Gastrocnemius medialis (tissue), 4 donors: ENCODE measurements at places on chromosomes 7 and 10.
A peak's percentile ranks its signal among the peaks of the same experiment; 100 is the strongest.

DNA sequence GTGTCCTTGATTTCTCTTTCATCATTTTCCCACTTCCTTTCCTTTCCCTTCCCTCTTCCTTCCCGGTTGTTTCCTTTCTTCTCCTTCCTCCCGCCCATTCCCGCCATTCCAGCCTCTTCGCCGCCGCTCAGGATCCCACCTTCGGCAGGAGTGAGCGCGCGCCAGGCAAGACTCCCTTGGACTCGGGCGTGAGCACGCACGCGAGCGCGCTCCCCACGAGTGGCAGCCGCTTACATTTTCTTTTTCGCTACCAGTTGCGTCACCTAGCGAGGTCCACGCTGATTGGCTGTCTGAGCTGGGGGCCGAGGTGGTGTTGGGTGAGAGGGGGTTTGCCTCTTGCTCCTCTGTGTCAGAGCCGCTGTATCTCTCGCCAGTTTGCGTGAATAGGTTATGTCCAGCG is 11.8 kb downstream of the ZAN start:
- no peak for DNase-seq

DNA sequence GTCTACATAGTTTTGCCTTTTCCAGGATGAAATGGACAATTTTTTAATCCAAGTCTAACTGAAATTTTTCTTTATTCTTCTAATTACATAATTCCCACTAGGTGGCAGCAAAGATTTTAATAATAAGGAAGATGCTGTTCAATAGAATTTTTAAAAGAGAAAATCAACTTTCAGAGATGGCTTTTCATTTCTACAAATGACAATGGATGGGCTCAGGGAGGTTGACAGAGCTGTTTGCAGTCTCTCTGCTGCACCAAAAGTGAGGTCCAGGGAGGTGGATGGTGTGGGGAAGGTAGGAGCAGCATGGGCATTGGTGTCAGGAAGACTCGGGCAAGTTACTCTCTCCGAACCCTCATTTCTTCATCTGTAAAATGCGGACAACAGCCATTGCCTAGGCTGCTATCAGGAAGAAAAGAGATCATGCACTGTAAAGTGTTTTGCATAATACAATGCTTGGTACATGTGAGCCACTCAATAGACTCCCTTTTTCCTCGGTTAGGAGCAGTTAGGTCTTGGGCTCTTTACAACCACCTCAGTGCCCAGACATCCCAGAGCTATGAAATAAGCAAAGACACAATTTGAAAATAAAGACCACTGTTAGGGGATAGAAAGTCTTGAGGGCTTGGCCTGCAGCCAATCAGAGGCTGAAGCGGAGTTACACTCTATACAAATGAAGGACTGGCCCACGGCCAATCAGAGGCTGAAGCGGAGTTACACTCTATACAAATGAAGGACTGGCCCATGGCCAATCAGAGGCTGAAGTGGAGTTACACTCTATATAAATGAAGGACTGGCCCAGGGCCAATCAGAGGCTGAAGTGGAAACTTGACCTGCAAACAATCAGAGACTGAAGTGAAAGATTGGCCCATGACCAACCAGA is 107.1 kb downstream of the ABLIM1 start:
- no peak for DNase-seq

GRCh38 chr10:114779803-114780576 is 41.6 kb upstream of the FHIP2A start:
- no peak for DNase-seq

DNA sequence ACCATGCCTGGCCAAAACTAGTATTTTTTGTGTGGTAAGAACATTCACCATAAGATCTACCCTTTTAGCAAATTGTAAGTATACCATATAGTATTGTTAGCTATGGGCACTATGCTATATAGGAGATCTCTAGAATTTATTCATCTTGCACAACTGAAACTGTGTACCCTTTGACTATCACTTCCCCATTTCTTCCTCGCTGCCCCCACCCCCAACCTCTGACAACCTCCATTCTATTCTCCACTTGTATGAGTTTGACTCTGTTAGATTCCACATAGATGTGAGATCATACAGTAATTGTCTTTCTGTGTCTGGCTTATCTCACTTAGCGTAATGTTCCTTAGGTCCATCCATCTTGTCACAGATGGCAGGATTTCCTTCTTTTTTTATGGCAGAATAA is 3.6 kb downstream of the CASP7 start:
- DNase-seq = no peak

- no peak for DNase-seq
These were observed 651 bp upstream of the SKAP2 start for GRCh38 chr7:26865094-26865388.

- no peak for DNase-seq
These were observed 188.4 kb upstream of the LYZL1 start for GRCh38 chr10:29100505-29100904.

- no peak for DNase-seq
These were observed 14.8 kb upstream of the SH2D4B start for GRCh38 chr10:80522756-80523363.

GRCh38 chr10:118958984-118959925 is 70.3 kb upstream of the NANOS1 start:
- peak; percentile 84 for DNase-seq

DNA sequence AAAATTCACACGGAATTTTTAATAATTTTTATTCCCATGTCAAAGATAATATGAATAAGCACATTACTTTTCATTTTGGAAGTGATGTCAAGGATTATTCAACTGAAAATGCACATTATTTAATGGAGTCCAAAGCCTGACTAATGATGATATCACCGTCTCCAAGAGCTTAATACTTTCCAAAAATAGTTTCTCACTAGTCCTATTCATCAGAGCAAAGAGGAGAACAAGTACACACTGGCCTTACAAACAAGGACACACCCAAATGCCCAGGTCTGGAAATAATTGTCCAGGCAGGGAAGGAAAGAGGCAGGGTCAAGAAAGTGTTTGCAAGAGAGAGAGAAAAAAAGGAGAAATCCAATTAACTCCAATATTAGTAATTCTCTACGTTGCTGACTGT is 216.8 kb upstream of the CCDC6 start:
- peak; percentile 53 for DNase-seq

DNA sequence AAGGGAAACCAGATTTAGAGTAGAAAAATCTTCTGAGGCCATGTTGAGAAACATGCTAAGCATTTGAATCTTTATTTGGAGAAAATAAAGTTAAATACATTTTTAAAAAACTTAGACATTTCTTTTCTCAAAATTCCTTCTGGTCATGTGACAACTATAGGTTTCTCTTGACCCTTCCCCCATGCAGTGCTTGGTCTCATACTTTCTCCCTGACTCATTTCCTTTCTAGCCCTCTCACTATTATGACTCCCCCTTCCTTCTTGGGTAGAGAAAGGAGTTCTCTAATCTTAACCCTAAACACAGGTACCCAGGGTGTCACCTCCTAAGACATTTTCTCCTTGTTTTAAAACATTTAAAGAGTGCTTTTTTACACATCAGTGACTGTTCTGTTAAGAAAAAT is 179.5 kb upstream of the TMEM106B start:
- DNase-seq = no peak

DNA sequence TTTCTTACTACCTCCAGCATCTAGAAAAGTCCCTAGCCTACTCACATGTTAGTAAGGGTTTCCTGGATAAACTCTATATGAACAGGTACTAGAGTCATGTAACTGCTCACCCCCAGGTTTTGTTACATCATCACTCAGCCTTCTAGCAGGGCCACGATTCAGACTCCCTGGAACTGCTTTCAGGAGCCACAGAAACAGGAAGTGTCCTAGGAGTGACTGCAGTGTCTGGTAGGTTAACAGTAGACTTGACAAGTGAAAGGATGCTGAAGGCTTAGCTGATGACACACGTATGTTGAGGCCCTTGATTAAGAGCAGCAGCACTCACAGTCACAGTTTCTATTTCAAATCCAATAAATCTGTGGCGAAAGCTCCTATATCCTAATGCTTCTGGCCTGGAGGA is 101.2 kb downstream of the DNMBP start:
- no peak for DNase-seq

DNA sequence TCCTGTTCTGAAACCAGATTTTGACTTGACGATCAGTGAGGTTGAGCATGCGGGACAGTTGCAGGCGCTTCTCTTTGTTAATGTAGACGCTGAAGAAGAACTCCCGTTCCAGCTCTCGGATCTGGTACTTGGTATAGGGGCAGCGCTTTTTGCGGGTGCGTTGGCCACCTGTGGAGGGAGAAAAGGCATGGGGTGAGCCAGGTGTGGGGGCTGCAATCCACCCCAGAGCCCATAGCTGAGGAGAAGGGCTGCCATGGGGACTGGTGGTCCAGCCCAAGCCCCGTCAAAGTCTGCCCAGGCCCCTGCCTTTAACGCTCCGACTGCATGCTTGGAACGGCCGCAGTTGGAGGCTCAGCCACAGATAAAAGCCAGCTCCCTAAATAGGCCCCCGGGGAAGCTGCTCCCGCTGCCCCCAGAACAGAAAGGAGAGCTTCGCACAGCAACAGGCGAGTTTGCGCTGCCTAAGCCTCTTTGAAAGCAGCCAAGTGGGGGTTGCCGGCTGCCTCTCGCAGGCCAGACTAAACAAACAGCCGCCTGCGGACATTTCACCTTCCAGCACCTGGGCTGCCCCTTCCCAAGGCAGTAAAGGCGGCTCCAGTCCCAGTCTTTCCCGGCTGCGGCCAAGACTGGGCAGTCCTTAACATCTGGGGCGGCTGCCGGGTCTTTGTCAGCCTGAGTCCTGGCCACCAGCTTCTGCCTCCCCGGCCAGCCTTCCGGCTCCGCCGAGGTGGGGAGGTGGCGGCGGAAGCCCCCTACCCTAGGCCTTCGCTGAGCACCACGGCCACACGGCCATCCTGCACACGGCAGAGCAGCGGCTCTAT is 2.0 kb downstream of the HOXA11 start:
- peak; percentile 32 for DNase-seq

DNA sequence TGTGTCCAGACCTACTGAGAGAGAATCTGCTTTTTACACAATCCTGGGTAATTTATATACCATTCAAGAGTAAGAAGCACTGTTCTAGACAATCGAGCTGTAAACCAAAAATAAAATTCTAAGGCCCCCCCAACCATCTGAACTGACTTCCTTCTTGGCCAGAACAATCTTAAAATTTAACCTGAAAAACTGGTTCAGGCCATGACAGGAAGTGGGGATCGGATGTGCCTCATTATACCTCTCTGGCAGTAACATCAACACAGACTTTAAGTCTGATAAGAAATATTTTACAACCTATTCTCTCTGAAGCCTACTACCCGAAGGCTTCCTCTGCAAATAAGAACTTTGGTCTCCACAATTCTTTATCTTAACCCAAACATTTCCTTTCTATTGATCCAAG is 75.2 kb upstream of the KIF5B start:
- no peak for DNase-seq

GRCh38 chr10:133590226-133590969 is 25.0 kb upstream of the SYCE1 start:
- no peak for DNase-seq

DNA sequence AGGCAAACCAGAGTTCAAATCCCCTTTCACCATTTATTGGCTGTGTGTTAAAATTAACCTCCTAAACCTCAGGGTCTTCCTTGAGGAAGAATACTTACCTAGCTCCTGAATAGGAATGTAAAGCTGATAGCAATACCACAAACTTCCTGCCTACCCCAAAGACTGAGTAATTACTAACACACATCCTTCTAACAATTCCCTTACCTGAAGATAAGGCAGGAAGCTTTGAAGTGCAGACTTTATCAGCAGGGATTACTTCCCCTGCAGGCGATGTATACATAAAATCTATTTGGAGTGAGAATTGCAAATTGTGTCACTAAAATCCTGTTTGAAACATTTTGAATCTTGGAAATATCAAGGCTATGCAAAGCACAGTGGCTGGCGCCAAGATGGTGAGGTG is 21.2 kb downstream of the EVX1 start:
- DNase-seq = no peak

GRCh38 chr10:24561453-24561852 is 162.2 kb downstream of the ARHGAP21 start:
- DNase-seq = no peak

- DNase-seq = no peak
These were observed 431.2 kb upstream of the C7orf33 start for GRCh38 chr7:148159331-148159730.

- no peak for DNase-seq
These were observed 169.3 kb upstream of the NPSR1 start for GRCh38 chr7:34488766-34489165.

DNA sequence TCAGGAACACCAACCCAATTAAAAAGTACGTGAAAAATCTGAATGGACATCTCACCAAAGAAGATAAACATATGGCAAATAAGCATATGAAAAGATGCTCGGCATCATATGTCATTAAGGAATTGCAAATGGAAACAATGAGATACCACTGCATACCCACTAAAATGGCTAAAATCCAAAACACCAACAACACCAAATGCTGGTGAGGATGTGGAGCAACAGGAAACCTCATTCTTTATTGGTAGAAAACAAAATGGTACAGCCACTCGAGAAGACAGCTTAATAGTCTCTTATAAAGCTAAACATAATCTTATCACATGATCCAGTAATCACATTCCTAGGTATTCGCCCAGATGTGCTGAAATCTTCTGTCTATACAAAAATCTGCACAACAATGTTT is 13.1 kb downstream of the RSU1 start:
- no peak for DNase-seq

DNA sequence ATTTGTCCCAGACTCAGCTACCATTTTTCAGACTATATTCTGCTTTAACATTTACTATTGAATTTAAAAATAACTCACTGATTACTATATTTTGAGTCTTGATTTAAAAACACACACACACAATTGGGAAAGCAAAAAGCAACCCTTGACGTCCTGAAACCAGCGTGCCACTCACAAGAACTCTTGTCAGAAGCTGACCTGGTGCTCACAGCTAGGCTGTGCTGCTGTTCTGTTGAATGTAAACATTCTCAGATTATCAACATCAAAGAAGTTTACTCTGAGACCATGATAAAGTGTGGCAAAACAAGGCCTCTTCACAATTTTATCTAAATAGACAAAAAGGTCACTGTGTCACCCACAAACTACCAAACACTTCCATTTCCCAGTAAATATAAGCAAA is 62.6 kb upstream of the CACNA2D1 start:
- DNase-seq = no peak

- DNase-seq = no peak
These were observed 81.7 kb downstream of the CSTF2T start for GRCh38 chr10:51617576-51618235.

DNA sequence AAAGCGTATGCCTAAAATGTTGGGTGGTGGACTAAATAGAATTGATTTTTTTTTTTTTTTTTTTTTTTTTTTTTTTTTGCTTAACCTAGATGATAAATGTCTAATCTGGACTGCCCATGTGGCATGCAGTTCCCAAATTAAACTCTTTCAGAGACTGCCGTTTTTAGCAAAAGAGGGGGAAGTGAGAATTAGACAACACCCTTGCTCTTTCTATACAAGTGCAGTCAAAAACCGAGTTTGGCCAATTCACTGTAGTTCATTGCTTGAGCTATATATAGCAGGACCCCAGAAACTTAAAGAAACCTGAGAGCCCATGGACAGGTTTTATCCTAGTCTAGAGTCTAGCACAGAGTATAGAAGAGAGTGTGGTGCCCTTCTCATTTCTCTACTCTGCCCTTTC is 141.9 kb downstream of the GRM3 start:
- no peak for DNase-seq

- no peak for DNase-seq
These were observed 123.4 kb downstream of the NT5C2 start for GRCh38 chr10:103069453-103070331.

GRCh38 chr10:33240258-33240657 is 94.2 kb downstream of the NRP1 start:
- no peak for DNase-seq

GRCh38 chr7:116236020-116236630 is 25.8 kb downstream of the TES start:
- no peak for DNase-seq

GRCh38 chr10:106866244-106866845 is 298.2 kb downstream of the SORCS1 start:
- DNase-seq = no peak
